Breast epithelium (tissue), 4 donors: ENCODE measurements at places on chromosomes 7 and 10. TPM values are rescaled to one million over a fixed set of nuclear protein-coding genes. Genes with fewer than 3 reads are reported as not detected.

Gene PDSS1
- total RNA-seq = 2.7 TPM

Gene INPP5A
- total RNA-seq = 50.6 TPM

Gene LEP
- 41.6 TPM for total RNA-seq

Gene SLC16A12
- total RNA-seq = 2.6 TPM

Gene CLEC5A
- 1.6 TPM for total RNA-seq

Gene OR2A1
- total RNA-seq = 0.15 TPM

Gene ANKRD30A
- total RNA-seq = 2.6 TPM

Gene TMEM213
- total RNA-seq = not detected

Gene GRK5
- total RNA-seq = 20.6 TPM

GRCh38 chr7:37643876-37644275 is 39.7 kb upstream of the GPR141 start:
- H3K4me3 ChIP-seq = no peak overlapping the region
- H3K36me3 ChIP-seq = no peaks in the 10 kb centered on the region
- no peaks in the 10 kb centered on the region for H3K4me1 ChIP-seq
- H3K27ac ChIP-seq = no peak overlapping the region
- no peak for DNase-seq
- no peaks in the 10 kb centered on the region for H3K27me3 ChIP-seq

- peak overlapping the region; percentile 90 for H3K27ac ChIP-seq
- DNase-seq = peak; percentile 73
- no peaks in the 10 kb centered on the region for H3K36me3 ChIP-seq
- H3K4me3 ChIP-seq = peak overlapping the region; percentile 49
Observed at GRCh38 chr7:130891254-130892094, 157.5 kb upstream of the KLF14 start.

GRCh38 chr7:1447551-1448244 is 11.6 kb downstream of the MICALL2 start:
- no peaks in the 10 kb centered on the region for H3K27me3 ChIP-seq
- no peaks in the 10 kb centered on the region for H3K4me1 ChIP-seq
- no peak for DNase-seq
- no peaks in the 10 kb centered on the region for H3K36me3 ChIP-seq
- no peak overlapping the region for H3K4me3 ChIP-seq

DNA sequence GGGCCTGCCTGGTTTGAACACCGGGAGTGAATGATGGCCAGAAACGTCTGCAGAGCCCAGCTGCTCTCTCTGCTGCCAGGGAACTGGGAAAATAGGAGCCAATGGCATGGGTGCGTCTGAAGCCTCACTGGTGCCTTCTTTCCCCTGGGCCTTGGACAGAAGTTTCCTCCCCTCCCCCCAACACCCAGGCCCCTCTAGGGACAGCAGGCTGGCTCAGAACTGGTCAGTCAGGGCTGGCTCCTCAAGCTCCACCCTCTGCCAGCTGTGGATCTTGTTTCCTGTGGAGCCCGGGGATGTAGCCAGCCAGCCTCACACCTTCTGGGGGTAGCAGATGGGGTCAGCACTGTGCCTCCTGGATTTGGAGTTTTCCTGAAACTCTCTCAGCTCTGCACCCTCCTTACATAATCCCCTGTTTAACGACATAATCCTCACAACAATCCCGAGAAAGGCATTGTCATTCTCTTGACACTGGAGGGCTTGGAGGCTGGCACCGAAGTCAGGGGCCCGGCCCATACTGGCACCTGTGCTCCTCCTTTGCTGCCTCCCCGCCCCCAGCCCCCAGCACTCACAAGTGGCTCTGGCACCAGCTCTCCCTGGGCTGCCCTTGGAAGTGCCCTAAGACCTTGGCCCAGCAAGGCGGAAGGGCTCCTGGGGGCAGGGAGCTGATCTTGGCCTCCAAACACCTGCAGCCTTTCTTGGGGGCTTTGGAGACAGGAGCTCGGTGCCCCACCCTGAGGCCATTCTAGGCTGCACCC is 5.7 kb downstream of the LDB3 start:
- no peaks in the 10 kb centered on the region for H3K4me1 ChIP-seq
- no peak overlapping the region for H3K27ac ChIP-seq
- H3K4me3 ChIP-seq = no peak overlapping the region
- H3K27me3 ChIP-seq = no peaks in the 10 kb centered on the region
- no peaks in the 10 kb centered on the region for H3K36me3 ChIP-seq
- DNase-seq = no peak

- H3K4me3 ChIP-seq = no peak overlapping the region
- no peaks in the 10 kb centered on the region for H3K4me1 ChIP-seq
- no peaks in the 10 kb centered on the region for H3K27me3 ChIP-seq
- H3K27ac ChIP-seq = no peak overlapping the region
- H3K36me3 ChIP-seq = no peaks in the 10 kb centered on the region
Observed at GRCh38 chr7:27688056-27688455, 25.4 kb upstream of the HIBADH start.

DNA sequence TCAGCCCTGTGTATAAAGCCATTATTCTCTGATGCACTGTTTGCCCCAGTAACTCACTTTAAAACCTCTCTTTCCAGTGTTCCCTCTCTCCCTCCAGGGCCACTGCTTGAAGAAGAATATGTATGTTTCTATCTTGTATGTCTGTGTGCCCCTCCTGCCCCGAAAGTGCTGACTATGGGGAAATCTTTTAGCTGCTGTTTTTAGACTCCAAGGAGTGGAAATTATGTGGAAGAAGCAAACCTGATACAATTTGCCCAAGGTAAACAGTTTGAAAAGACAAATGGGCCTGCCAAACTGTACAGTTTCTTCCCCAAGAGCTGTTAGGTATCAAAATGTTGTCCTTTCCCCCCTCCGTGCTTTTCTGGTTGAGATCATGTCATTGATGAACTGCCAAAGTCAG is 3.4 kb downstream of the ADRA2A start:
- no peaks in the 10 kb centered on the region for H3K36me3 ChIP-seq
- H3K4me3 ChIP-seq = no peak overlapping the region
- peak overlapping the region; percentile 43 for H3K27ac ChIP-seq
- no peaks in the 10 kb centered on the region for H3K4me1 ChIP-seq
- H3K27me3 ChIP-seq = no peaks in the 10 kb centered on the region
- DNase-seq = no peak

GRCh38 chr10:65065278-65065677 is 1544.1 kb downstream of the REEP3 start:
- H3K4me1 ChIP-seq = no peaks in the 10 kb centered on the region
- no peak overlapping the region for H3K4me3 ChIP-seq
- H3K27me3 ChIP-seq = no peaks in the 10 kb centered on the region
